ENCODE measurements at places on chromosomes 1 and 21.
A peak's percentile ranks its signal among the peaks of the same experiment; 100 is the strongest.

GRCh38 chr1:204136814-204137213 is 15.0 kb downstream of the ETNK2 start:
- no peak for DNase-seq

DNA sequence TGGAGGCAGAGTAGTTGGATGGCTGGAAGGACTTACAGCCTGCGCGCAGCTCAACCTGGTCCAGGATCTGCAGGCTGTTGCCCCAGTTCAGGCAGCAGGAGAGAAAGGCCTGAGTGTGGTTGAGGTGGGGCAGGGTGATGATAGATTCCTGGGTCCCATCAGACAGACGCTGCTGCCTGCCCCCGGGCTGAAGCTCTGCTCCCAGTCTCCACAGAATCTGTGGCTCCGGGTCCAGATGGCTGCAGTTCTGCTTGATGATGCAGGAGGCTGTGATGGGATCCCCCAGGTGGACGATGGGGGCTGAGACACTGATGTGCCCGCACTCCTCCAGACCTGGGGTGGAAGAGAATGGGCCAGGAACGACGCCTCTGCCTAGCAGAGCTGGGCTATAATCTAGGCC is 7.4 kb downstream of the CSF3R start:
- no peak for DNase-seq

DNA sequence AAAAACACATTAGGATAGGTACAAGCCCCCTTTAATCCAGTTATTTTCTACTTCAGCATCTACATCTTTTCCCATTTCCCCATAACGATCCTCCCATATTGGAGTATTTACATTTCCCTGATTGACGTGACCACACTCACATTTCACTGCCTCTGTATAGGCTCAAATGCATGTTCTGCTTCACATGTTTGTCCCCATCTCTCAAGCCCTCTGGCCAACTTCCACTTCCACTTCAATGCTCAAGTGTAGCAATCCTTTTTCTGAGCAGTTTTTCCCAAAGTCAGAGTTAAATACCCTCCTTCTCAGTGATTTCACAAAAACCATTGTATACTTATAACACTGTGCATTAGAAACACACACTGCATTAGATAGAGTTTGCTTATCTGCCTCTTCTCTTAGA is 61.8 kb upstream of the TTLL7 start:
- DNase-seq, result no peak

- DNase-seq, result no peak
Observed at GRCh38 chr1:94143809-94144176, 22.8 kb upstream of the ABCA4 start.

DNA sequence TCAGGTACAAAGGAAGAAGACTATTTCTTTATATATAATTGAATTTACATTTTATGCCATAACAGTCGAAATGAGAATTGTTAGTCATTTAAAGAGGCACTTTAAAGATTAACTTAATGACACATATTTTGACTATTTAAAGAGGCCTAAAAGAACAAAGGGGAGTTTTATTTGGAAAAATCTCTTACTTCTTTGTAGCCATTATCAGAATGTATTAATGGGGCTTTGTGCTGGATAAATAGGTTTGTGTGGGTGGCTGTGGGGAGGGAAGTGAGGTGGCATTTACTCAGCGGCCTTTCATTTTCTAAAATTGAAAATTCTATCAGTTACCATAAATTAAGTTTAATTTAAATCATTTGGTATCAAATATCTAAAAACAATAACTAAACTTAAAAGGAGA is 462.2 kb upstream of the CXADR start:
- no peak for DNase-seq

DNA sequence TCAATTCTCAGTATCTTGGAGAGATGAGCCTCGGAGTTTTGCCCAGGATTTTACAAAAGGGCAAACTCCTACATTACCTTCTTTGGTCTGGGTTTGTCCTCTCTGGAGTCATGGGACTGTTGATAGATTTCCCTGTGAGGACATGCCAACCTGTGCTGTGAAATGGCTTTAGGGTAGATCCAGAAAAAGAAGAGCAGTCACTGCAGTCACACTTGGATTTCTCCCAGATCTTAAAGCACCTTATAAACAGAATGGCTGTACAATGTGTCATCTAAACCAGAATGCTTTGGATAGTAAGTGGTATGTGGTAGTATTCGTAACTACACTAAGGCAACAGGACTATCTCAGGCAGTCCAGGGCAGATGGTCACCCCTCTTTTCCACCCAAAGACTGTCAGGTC is 1.9 kb upstream of the CSRP1 start:
- no peak for DNase-seq

- DNase-seq, result no peak
Observed at GRCh38 chr1:106189780-106190179, 866.7 kb upstream of the PRMT6 start.

- DNase-seq, result no peak
Observed at GRCh38 chr1:211734791-211735190, 59.4 kb upstream of the NEK2 start.

DNA sequence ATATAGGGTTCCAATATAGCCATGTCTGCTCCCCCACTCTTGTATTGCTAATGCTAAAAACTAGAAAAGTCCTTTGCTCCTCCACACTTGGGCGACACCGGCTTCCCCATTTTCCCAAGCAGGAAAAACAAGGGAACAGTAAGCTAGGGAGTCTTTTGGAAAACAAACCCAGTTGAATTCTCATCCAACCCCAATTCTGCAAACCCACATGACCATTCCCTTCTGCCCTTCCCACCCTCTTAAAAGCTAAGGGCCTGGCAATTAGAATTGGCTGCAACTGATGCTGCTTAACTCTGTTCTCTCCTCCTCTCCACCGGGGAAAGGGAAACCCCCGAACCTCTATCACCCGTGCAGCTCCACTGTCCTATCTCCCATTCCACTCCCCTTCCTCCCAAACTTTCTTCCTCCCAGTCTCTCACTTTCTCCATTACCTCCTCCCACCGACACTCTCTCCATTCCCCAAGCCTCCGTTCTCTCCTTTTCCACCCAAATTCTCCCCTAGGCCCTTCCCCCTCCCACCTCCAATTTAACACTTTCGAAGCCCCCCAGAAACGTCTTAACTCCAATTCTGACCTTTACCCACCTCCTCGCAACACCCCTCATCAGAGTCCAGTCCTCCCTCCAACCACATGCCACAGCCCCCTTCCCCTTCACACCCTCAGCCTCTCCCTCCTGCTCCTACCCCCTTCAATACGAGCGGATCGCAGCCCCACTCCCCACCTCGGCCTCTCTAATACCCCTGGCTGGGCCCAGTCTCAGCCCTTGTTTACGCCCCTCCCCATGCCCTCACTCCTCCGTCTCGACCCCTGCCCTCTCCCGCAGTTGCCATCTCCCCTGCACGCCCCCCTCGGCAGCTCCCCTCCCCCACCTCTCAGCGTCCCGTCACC is 701 bp downstream of the DEDD start:
- no peak for DNase-seq

GRCh38 chr1:224223819-224224714 is 41.0 kb downstream of the DEGS1 start:
- DNase-seq, result no peak

GRCh38 chr1:91511386-91511785 is 10.7 kb downstream of the CDC7 start:
- no peak for DNase-seq

DNA sequence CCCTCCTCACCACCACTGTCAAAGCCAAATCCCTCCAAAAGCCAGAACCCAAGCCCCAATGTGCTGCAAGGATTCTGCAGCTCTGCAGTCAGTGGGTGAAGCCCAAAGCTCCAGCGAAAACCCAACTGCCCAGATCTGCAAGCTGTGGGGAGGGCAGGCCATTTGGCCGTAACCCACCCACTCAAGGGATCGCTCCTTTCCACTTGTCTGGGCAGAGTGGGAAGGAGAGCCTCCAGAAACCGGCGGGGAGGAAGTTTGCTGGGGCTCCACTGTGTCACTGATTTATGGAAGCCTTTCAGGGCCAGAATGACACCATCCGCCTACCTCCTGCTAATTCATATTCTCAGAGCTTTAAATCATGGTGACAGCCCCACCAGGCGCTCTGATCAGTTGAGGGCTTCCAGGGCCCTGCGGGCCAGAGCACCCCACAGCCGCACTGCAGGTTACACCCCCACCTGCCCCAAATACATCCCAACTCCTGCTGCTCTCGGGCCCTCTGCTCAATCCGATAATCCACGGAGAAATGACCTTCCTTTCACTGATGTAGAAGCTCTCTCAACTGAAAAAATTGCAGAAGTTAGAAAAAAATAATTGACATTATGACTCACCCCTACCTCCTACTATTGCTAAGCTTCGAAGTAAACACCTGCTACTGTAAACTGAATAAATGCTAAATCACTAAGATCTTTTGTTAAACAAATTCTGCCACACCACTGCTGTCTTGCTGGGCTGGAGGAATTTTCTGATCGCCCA is 40.6 kb upstream of the RAB4A start:
- no peak for DNase-seq

DNA sequence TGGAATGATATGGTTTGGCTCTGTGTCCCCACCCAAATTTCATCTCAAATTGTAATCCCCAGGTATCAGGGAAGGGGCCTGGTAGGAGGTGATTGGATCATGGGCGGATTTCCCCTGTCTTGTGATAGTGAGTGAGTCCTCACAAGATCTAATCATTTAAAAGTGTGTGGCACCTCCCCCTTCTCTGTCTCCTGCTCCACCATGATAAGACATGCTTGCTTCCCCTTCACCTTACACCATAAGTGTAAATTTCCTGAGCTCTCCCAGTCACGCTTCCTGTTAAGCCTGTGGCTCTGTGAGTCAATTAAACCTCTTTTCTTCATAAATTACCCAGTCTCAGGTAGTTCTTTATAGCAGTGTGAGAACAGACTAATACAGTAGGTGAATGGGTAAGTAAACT is 109.3 kb downstream of the DMRTB1 start:
- peak; percentile 4 for DNase-seq

DNA sequence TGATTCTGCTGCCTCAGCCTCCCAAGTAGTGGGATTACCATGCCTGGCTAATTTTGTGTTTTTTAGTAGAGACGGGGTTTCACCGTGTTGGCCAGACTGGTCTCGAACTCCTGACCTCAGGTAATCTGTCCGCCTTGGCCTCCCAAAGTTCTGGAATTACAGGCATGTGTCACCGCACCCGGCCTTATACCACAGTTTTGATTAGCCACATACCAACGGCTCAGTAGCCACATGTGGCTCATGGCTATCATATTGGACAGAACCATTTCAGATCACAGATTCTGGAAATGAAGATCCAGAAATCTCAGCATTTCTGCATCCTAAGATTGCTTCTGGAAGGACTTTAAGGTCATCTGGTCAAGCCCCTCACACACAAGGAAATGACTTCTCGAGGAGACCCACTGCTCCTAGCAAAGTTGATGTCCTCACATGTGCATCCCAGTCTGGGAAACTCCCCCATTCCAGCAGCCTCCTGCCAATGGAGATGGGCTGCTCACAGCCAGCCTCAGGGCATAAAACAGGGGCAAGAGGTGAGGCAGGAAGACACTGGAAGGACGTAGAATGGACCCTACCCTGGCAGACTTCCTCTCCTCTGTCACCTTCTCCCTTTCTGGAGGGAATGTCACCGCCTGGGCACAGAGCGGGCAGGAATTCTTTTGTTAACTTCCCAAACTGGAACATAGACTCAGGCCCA is 17.5 kb upstream of the CITED4 start:
- no peak for DNase-seq

DNA sequence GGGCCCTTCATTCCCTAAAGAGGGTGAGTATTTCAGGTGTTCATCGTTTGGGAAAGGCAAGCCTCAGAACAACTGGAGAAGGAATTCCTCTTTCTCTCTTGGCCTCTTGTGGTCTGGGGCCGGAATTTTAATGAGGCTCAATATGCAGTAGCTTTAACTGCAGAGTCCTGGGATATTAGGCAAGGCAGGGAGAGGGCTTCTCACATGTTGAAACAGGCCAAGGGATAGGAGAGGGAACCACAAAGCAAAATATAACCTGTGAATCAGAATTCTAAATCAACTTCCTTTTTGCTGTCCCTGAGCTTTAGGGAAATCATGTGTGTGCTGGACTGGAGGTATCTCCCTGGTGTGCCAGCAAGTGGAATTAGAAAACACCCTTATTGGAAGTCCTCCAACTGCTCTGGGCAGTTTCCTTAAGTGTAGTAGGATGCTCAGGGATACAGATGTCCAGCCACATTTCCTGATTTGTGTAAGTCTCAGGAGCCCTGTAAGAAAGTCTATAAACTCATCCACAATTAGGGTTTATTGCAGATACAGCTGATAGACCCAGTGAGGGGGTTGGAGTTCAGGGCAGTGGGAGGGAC is 215.8 kb upstream of the ZRANB2 start:
- no peak for DNase-seq

DNA sequence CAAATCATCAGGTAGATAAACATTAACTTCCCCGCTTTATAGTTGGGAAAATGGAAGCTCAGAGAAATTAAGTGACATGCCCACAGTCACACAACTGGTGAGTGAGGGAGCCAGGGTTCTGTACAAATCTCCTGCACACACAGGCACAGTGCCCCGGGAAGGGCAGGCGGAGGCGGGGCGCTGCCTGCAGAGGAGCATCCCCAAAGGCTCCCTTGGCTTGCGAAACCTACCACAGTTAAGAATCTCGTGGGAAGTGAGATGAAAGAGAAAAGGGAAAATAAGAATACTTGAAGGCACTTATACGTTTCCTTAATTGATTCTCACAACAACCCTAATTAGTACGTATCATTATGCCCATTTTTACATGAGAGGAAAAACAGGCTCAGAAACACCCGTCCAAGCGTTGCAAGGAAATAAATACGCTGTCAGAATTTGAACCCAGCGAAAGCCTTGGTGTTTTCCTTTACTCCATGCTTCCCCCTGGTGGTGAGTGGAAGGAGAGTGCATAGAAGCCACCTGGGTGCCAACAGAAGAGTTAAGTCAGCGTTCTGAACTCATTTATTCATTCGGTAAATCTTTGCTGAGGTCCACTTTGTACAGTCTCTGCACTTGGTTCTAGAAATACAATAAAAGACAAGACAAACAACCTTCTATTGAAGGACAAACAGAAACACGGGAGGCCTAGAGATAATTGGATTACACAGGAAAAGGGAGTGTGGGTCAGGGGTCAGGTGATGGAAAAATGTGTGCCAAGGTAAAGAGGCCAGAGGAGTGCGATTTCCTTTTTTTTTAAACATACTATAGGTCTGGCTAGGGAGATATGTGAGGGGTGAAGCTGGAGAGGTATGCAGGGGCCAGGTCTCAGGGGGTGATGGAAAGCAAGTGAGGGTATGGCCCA is 28.4 kb downstream of the ACP6 start:
- DNase-seq, result peak; percentile 56

GRCh38 chr1:206685769-206686477 is 1.2 kb downstream of the MAPKAPK2 start:
- DNase-seq, result peak; percentile 74

GRCh38 chr1:44835738-44836675 is 7.0 kb downstream of the PTCH2 start:
- peak; percentile 87 for DNase-seq

- DNase-seq, result no peak
Observed at GRCh38 chr1:229732061-229732460, 106.0 kb downstream of the URB2 start.

GRCh38 chr1:185894791-185895190 is 160.6 kb downstream of the HMCN1 start:
- DNase-seq, result no peak

- DNase-seq, result no peak
Observed at GRCh38 chr21:34965200-34966174, 83.6 kb downstream of the RUNX1 start.

GRCh38 chr1:94589728-94590127 is 48.2 kb upstream of the F3 start:
- DNase-seq, result no peak
